ENCODE measurements at places on chromosomes 2 and 18. TPM values are rescaled to one million over a fixed set of nuclear protein-coding genes. Genes with fewer than 3 reads are reported as not detected.

The FRZB gene
- total RNA-seq: not detected

The NEU2 gene
- not detected for total RNA-seq

The LONRF2 gene
- total RNA-seq: 0.06 TPM

The COL5A2 gene
- 1.1 TPM for total RNA-seq

The FMNL2 gene
- 1.6 TPM for total RNA-seq

The ANKRD30BL gene
- not detected for total RNA-seq

DNA sequence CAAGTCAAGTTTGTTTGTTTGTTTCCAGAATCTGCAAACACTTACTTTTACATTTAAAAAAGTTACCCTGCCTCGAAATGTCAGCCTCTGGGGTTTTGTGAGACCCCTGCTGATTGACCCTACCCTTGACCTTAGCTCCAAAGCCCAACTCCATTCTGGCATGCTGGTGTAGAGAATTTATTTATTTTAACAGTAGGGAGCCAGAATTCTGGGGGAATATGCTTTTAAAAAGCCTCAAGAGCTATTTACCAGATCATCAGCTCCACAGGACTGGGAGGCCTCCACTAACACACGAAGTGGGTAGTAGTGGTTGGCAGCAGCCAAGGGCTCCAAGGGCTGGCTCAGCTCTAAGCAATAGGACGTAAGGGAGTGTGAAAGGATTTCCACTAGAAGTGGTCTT, 23.2 kb upstream of the GREB1L start:
- H3K36me3 ChIP-seq: no peaks in the 10 kb centered on the region
- no peak overlapping the region for H3K27ac ChIP-seq
- DNase-seq: no peak
- no peaks in the 10 kb centered on the region for H3K4me1 ChIP-seq

DNA sequence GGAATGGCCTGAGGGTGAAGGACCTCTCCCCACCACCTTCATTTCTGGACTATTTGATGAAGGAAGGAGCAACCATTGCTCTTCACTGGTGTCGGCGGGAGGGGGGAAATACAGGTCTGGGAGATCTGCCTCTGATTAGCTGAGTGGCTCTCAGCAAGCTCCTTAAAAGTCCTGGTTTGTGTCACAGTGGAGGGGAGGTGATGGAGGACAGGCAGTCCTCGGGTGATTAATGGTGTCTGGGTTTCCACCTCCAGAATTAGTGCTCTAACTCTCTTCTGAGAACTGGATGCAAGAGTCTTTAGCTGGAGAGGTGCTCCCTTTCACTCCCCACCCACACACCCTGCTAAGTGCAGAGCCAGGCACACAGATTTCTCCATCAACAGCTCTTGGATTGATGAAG, 83.2 kb downstream of the TTC32 start:
- no peaks in the 10 kb centered on the region for H3K27me3 ChIP-seq
- H3K4me3 ChIP-seq: no peak overlapping the region
- no peak for DNase-seq
- no peaks in the 10 kb centered on the region for H3K4me1 ChIP-seq
- no peaks in the 10 kb centered on the region for H3K36me3 ChIP-seq
- no peak overlapping the region for H3K27ac ChIP-seq

DNA sequence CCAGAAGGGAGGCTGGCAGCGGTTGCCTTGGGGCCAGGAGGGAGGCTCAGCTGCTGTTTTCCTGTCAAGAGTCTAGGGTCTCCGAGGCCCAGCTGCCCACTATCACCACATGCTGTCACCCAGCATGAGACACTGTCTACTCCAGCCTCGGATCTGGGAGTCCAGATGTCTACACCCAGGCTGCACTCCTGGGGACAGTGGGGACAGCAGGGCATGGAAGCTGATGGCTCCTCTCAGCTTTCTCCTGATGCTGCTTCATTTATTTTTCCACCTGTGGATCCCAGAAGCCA, 134.0 kb downstream of the PTGR3 start:
- H3K4me1 ChIP-seq: peaks cover 25% of the 10 kb centered on the region
- no peak overlapping the region for H3K27ac ChIP-seq
- H3K27me3 ChIP-seq: no peaks in the 10 kb centered on the region
- H3K4me3 ChIP-seq: no peak overlapping the region
- H3K36me3 ChIP-seq: no peaks in the 10 kb centered on the region

DNA sequence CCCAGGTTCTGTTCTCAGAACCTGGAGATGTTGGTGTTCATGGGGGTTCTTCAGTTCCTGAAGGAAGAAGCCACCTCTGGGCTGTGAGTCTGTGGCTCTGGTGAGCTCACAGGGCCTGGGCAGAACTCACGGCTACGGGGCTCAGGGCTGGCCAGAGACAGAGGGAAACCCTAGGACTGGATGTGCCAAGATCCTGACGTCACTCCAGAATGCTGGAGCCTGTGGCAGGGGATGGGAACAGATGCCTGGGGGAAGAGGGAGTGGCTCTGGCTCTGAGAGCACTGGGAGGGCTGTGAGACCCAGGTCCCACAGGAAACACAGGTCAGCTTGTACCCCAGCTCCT, at the start of gene OTOF:
TSS of gene OTOF (minus strand) at position 214 of the 343 bp plus-strand sequence.
- H3K36me3 ChIP-seq: no peaks in the 10 kb centered on the region
- H3K4me3 ChIP-seq: no peak within 1 kb of the TSS
- no peaks in the 10 kb centered on the region for H3K27me3 ChIP-seq
- no peak for DNase-seq

DNA sequence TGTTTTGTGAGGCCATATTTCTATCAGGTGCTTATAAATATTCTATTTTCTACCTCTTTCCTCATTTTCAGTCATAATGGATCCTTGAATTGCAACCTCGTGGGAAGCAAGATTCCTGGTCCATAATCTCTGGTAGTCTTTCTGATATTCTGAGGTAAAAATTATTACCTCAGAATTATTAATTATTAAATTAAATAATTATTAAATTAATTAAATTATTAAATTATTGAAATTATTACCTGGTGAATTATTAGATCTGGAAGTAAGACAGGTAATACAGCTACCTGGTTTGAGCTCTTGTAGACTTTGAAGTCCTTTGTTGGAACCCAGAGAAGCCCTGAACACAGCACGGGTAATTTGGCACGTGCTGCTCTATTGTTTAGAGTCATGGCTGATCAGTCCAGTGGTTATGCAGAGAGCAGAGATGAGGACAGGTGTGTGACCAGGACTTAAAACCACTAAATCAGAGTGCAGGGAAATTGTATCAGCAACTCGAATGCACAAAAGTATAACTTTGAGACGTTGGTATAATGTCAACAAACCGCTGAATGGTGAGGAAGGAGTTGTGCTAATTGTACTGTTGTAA, 46.8 kb upstream of the PTPRM start:
- H3K36me3 ChIP-seq: no peaks in the 10 kb centered on the region
- no peak overlapping the region for H3K27ac ChIP-seq
- no peak overlapping the region for H3K4me3 ChIP-seq
- H3K27me3 ChIP-seq: no peaks in the 10 kb centered on the region
- DNase-seq: no peak

- H3K36me3 ChIP-seq: no peaks in the 10 kb centered on the region
- H3K27ac ChIP-seq: no peak overlapping the region
- DNase-seq: no peak
- H3K27me3 ChIP-seq: no peaks in the 10 kb centered on the region
These were observed 4.3 kb downstream of the COL3A1 start for GRCh38 chr2:188978291-188979081.

DNA sequence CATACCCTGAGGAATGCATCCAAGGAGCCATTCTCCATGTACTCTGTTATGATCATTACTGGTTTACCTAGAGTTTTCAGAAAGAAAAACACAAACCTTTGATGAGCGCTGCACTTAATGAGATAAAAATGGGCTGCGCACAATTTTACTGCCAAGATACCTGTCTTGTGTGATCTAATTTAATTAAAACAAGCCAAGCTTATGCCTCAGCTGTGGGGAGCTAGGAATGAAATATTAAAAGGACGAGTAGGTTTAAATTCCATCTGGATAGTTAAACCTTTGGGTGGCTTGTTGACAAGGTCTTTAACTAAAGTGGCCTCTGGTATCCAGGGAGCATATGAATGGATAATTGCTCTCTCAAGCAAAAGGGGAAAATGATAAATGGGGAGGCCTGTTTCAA, 135.0 kb downstream of the EPHA4 start:
- no peaks in the 10 kb centered on the region for H3K4me1 ChIP-seq
- H3K36me3 ChIP-seq: peaks cover 20% of the 10 kb centered on the region
- DNase-seq: no peak
- H3K4me3 ChIP-seq: no peak overlapping the region
- H3K27ac ChIP-seq: no peak overlapping the region

DNA sequence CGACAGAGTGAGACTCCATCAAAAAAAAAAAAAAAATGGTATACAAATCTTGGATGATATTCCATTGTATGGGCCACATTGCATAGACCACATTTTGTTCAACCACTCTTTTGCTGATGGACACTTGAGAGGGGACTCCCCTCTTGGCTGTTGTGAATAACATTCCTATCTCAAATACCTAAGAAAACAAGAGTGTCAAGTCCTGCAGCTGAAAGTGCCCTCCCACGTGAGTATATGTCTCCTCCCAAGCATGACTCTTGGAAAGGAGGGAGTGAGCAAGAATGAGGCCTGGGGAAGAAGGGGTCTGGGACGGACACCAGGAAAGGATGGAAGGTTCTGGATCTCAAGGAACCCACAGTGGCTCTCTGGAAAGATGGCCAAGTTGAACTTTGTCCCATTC, 36.0 kb upstream of the NPAS2 start:
- no peak overlapping the region for H3K27ac ChIP-seq
- no peaks in the 10 kb centered on the region for H3K36me3 ChIP-seq
- DNase-seq: no peak
- no peak overlapping the region for H3K4me3 ChIP-seq
- no peaks in the 10 kb centered on the region for H3K4me1 ChIP-seq

- DNase-seq: no peak
- no peak overlapping the region for H3K27ac ChIP-seq
- no peaks in the 10 kb centered on the region for H3K27me3 ChIP-seq
These were observed 5.6 kb downstream of the CHST10 start for GRCh38 chr2:100411841-100412292.

DNA sequence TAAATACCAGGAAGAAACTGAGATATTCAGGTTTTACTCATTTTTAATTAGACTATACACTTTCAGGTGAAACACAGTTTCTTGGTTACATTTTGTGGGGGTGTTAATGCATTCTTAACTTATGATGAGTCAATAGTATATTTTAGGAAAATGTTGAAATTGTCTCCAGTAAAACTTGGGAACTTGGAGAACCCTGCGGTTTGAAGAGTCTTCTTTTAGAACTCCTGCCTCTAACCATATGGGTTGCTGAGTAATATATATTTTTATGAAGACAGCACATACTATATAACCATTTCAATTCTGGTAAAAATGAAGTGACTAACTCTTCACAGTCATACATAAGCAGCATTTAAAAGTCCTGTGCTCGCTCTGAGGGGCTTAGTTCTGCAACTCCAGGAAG, 308.2 kb upstream of the LRATD1 start:
- H3K27ac ChIP-seq: no peak overlapping the region
- no peaks in the 10 kb centered on the region for H3K4me1 ChIP-seq
- H3K27me3 ChIP-seq: no peaks in the 10 kb centered on the region
- no peak for DNase-seq

All from CD4-positive, alpha-beta memory T cell (primary cell).